ENCODE measurements at places on chromosomes 12 and 14. TPM values are rescaled to one million over a fixed set of nuclear protein-coding genes. Genes with fewer than 3 reads are reported as not detected.

Gene TAS2R13
- 0.44 TPM for total RNA-seq

Gene SMIM41
- not detected for total RNA-seq

Gene GPR84
- 0.16 TPM for total RNA-seq

Gene TTC9
- total RNA-seq = 40.5 TPM

Gene P2RX2
- total RNA-seq = not detected

Gene KRT6A
- total RNA-seq = 18,870 TPM

Gene CD69
- total RNA-seq = 0.68 TPM

Gene PAN2
- 21.4 TPM for total RNA-seq

Gene PSEN1
- total RNA-seq = 48.3 TPM

Gene ZFHX2
- 0.44 TPM for total RNA-seq

Gene OTX2
- total RNA-seq = not detected

Gene VIPAS39
- total RNA-seq = 11.9 TPM

Gene POLR3B
- total RNA-seq = 9.4 TPM

Gene TMCC3
- total RNA-seq = 7.3 TPM

Gene MOAP1
- 4.6 TPM for total RNA-seq

Gene BCL2L14
- total RNA-seq = 0.24 TPM

Gene DENND5B
- total RNA-seq = 0.60 TPM

Gene DHH
- 0.12 TPM for total RNA-seq

Gene CLEC2A
- not detected for total RNA-seq

Gene DIP2B
- total RNA-seq = 35.3 TPM

Gene PRB2
- total RNA-seq = not detected

Gene ENTPD5
- 20.0 TPM for total RNA-seq

Gene MMP19
- 0.60 TPM for total RNA-seq

Gene MIPOL1
- total RNA-seq = 3.4 TPM

Gene INTS13
- 20.2 TPM for total RNA-seq

Gene PIWIL1
- total RNA-seq = not detected

Gene MEG3
- total RNA-seq = 7.4 TPM

Gene BCL2L2
- total RNA-seq = 29.1 TPM

Gene MED6
- 22.2 TPM for total RNA-seq

Gene FBXO33
- total RNA-seq = 4.1 TPM

Gene SIX4
- total RNA-seq = 0.20 TPM

Gene CD4
- total RNA-seq = 2.2 TPM

Gene PTGDR
- total RNA-seq = not detected

Gene SPIC
- total RNA-seq = 0.16 TPM

Gene LHX5
- total RNA-seq = not detected

Gene RD3L
- total RNA-seq = not detected

Gene CDK4
- 62.3 TPM for total RNA-seq

Gene GPRC5D
- total RNA-seq = not detected

Gene POU6F1
- 2.9 TPM for total RNA-seq

Gene ADSS1
- 5.7 TPM for total RNA-seq

Gene MRPL51
- total RNA-seq = 180 TPM

Gene PTPRR
- not detected for total RNA-seq

Gene IL31
- total RNA-seq = not detected

Gene VWF
- total RNA-seq = 53.7 TPM

Gene NANOG
- total RNA-seq = 0.52 TPM

Gene MORN3
- 0.08 TPM for total RNA-seq

Gene SLC39A2
- total RNA-seq = 15.7 TPM
